CD4-positive, alpha-beta T cell treated with Interleukin-10 for 1 hour (primary cell): ENCODE measurements at places on chromosomes 3 and 15.

- no peak for DNase-seq
Measured at GRCh38 chr3:88038566-88038965, 20.2 kb downstream of the CGGBP1 start.

DNA sequence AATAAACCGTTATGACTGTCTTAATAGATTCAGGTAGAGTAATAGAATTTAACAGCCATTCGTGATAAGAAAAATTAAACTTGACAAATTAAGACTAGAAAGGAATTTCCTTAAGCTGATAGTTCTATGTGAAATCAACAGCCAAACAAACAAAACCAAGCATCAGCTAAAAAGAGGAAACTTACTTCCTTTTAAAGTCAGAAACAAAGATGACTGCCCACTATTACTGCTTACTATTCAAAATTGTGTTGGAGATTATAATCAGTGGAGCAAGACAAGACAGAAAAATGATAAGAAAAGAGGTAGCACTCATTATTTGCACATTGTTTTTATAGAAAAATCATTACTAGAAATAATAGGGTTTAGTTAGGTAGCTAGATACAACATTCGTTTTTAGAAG is 13.8 kb upstream of the FAH start:
- no peak for DNase-seq

DNA sequence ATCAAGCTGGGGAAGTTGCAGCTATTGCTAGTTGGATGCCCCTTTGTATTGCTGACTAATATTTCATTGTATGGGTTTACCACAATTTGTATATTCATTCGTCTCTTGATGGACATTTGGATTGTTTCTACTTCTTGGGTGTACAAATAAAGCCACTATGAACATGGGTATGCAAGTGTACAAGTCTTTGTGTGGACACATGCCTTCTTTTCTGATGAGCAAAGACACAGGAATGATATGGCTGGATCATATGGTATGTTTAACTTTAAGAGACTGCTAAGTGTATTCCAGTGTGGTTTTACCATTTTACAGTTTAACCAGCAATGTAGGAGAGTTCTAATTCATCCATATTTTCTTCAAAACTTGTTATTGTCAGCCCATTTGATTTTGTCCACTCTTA is 32.2 kb downstream of the NECTIN3 start:
- no peak for DNase-seq

- DNase-seq: no peak
Measured at GRCh38 chr3:12833222-12834161, 7.9 kb downstream of the RPL32 start.

GRCh38 chr3:65436580-65436979 is 602.1 kb downstream of the MAGI1 start:
- no peak for DNase-seq

- no peak for DNase-seq
Measured at GRCh38 chr3:64213962-64214379, 11.3 kb downstream of the PRICKLE2 start.

DNA sequence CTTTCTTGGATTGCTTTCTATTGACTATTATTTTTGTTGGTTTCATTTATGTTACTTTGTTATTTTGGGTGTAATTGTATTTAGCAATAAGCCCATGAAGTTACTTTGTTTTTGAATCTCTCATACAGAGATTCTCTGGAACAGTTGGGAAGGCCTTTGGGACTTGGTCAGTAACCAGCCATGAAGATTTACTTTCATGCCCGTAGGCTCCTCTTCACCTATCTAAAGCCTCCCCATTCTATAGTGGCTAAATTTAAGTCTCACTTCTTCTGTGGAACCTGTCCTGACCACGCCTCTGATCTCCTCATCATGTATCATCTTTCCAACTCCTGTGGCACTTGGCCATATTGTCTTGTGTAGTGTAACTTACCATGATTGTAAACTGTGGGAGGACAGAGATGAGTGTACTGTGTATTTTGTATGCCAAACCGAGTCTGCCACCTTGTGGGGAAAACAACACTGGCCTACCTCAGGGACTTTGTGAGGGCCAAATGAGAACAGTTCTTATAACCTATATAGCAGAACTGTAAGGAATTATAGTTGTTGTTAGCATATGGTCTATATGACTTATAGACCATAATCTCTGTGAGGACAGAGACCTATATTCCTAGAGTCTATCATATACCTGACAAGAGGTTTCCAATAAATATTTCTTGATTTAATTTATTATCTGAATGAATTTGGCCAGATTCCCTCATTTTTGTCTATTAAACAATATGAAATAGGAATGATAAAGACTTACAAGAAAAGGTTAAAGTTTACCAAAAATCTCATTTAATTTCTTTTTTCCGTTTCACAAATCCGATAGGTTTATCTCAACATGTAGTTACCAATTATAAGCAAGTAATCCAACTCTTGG is 75.0 kb downstream of the STARD9 start:
- peak; percentile 66 for DNase-seq

DNA sequence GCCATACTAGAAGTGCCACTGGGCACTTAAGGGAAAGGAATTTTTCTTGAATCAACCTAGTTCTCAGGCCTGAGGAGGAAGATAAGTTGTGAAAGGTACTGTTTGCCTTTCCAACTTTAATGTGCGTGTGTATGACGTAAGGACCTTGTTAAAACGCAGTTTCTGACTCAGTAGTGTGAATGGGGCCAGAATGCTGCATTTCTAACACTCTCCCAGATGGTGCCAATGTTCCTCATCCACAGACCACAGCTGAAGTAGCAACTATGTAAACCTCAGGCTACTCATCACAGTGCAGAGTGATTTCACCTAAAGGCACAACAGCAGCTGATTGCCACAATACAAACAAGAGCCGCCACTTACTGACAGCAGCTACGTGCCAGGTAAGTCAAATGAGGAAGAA is 103.6 kb downstream of the OTOL1 start:
- no peak for DNase-seq

- DNase-seq: no peak
Measured at GRCh38 chr3:9248522-9249271, 749 bp downstream of the SRGAP3 start.

DNA sequence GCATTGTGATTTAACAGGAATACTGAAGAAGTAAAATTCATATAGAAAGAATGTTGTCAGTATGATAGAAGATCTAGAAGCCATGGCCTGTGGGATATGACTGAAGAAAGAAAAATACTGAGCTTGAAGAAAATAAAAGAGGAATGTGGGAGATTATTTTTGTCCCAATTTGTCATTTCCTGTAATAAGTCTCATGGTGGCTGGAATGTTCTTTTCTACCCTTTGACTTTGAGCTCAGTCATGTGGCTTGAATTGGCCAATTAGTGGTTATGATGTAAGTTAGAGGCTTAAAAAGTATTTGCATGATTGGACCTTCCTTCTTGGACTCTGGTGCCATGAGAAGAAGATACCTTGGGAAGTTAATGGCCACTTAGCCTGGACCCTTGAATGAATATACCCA is 14.1 kb downstream of the APH1B start:
- DNase-seq: no peak

GRCh38 chr15:53454843-53455721 is 304.4 kb downstream of the WDR72 start:
- no peak for DNase-seq

GRCh38 chr3:134810850-134811249 is 15.8 kb downstream of the EPHB1 start:
- DNase-seq: no peak

DNA sequence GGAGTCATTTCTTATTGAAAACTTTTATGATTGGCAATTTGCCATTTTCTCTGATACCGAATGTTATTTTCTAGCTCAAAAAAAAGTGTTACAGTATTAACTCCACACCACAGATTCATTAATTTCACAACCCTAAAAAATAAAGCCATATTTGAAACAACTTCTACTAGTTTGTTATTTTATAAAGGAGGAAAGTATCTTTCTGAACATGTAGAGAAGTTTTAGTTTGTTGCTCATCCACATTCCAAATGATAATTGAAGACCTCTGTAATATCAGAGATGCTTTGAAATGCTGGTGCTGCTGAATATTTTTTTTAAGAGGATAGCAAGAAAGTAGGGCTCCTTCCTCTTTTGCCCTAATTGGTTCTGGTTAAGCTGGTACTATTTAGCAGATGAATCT is 1.9 kb downstream of the VGLL3 start:
- no peak for DNase-seq

DNA sequence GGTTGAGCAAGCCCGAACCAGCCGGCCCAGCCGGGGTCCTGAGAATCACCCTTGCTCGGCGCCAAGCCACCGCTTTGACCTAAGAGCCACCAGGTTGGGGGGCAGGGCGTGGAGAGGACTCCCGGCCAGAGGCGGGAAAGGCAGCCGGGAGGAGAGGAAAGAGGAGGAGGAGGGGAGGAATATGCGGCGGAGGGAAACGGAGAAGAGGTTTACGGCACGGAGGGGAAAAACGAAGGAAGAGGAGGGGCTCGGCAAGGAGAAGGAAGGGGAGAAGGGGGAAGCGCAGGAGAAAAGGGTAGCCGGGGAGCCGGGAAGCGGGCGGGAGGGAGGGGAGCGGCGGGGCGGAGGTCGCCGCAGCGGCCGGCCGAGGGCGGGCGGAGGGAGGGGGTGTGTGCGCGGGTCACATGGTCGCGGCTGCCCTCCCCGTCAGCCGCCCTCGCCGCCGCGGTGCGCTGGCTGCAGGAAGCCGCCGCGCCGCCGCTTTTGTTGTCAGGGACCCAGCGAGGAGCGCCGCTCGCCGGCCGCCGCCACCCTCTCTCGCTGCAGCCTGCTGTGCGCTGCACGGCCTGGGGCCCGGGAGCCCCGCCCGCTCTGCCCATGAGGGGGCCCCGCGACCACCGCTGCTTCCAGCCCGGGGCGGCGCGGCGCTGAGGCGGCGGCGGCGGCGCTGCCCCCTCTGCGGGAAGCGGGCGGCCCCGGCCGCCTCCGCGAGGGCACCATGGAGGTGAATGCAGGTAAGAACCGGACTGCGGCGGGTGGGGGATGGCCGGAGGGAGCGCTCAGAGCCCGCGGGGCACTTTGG is at the start of gene NR1D2:
TSS of gene NR1D2 (plus strand) at position 426 of the 802 bp plus-strand sequence. CDS start at position 719, 293 bp downstream.
- peak; percentile 82 for DNase-seq

- DNase-seq: peak; percentile 15
Measured at GRCh38 chr3:183824761-183825455, 469 bp downstream of the MAP6D1 start.

DNA sequence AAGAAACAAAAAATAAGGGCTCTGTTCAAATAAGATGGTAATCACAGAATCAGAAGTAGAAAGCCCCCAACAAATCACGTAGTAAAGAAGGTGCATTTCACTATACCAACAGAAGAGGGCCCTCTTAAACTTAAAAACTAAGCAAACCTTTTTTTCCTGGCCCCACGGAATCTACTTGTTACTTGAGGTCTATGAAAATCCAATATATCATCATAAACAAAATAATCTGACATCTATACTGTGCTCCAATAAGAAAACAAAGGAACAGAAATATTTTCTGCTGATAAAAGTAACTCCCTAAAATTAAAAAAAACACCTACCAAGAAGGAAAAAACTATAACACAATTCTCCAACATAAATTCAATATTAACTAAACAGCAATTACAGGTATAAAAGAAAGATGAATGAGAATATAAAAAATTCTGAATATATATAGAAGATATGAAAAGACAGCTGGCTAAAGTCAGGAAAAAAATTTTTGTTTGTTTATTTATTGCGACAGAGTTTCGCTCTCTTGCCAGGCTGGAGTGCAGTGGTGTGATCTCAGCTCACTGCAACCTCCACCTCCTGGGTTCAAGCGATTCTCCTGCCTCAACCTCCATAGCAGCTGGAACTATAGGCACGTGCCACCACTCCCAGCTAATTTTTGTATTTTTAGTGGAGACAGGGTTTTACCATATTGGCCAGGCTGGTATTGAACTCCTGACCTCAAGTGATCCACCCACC is 81.8 kb downstream of the CLASP2 start:
- peak; percentile 52 for DNase-seq

GRCh38 chr15:100525436-100525835 is 3.3 kb downstream of the CERS3 start:
- DNase-seq: no peak

- DNase-seq: no peak
Measured at GRCh38 chr15:50997371-50998051, 89.0 kb downstream of the AP4E1 start.

DNA sequence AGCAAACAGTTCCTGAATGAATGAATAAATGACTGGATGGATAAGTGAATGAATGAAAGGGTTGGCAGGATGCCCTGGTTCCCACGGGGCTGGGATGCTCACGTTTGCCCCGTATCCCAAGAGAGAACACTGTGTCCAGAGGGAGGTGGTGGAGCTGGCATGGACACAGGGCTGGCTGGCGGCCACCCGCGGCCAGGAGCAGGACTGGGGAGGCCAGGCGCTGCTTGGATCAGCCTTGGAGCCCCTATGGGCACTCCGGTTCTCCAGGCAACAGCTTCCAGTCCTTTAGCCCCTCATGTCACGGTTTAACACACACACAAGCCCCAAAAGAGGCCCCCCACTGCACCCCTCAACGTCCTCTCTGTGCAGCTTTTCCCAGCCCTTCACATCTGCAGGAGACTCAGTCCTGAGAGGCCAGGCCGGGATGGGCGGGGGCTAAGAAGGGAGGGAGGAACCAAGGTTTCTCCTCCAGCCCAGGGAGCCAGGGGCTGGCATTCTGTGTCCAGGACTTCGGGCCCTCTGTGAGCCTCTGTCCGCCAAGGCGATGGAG is 86.0 kb upstream of the ALDH1L1 start:
- DNase-seq: no peak
